ENCODE measurements at places on chromosomes 2 and 18. TPM values are rescaled to one million over a fixed set of nuclear protein-coding genes. Genes with fewer than 3 reads are reported as not detected.
A peak's percentile ranks its signal among the peaks of the same experiment; 100 is the strongest.

GRCh38 chr2:157783245-157783644, 92.9 kb downstream of the ACVR1 start:
- DNase-seq, result no peak

GRCh38 chr2:211447548-211447947, 891.1 kb downstream of the CPS1 start:
- no peak for DNase-seq

GRCh38 chr2:43033466-43034241, 192.8 kb downstream of the ZFP36L2 start:
- no peak for DNase-seq

DNA sequence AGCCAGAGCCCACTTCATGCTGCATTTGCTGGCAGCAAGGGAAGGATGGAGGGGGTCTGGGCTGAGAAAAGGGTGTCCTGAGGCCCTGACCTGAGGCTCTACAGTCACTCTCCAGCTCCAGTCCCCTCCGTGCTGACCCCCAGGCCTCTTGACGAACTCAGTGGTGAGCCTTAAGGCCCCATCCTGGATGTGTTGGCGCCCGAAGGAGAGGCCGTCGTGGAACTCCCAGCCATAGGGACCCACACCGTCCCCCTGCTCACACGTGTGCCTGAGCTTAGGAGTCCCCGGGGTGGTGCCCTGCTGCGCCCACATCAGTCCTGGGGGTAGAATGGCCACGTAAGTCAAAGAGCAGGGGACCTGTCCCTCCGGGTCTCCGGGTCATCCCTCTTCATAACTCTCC, 776 bp downstream of the MOGS start:
- DNase-seq, result peak; percentile 33

DNA sequence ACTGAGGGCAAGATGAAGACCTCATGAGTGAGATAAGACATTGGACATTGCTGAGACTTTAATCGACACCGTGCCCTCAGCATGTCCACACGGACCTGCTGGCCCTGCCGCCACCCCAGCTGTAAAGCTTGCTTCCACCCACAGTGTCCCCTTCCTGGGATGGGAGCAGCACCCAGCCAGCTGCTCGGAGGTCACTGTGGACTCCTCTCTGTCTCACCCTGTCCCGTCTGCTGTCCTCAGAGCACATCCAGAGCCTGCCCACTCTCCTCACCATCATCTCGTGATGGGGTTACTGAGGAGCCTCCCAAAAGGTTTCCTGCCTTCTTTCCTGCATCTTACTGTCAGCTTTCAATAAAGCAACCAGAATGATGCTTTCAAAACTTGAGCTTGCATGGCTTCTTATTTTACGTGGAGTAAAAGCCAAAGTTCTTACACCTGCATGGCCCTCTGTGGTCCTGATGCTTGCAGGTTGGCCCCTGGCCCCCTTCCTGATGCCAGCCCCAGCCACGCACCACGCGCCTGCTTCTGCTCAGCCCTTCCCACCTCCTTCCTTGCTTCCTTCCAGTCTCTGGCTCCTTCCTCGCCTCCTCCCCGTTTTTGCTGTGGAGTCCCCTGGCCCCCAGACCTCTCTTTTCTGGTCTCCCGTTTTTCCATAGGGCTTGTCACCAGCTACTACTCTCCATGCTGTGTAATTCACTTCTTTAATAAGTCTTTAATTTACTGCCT, 67.0 kb downstream of the DGKD start:
- no peak for DNase-seq

GRCh38 chr2:2808551-2809058, 477.5 kb upstream of the MYT1L start:
- DNase-seq, result no peak

GRCh38 chr2:154097833-154098398, 226.2 kb downstream of the GALNT13 start:
- no peak for DNase-seq

DNA sequence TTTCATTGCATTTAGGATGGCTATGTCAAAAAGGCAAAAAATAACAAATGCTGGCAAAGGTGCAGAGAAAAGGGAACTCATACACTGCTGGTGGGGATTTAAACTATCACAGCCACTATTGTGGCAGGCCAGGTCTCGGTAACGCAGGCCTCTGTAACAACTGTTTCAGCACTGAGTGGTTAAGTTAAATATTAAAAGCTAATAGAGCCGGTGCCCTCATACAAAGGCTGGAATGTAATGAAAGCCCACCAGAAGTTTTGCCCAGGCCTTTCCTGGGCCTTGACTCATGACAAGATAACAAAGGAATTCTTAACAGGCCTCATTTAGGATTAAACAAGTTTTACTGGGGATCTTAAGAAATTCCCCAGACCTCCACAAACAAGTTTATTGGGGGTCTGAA, 10.7 kb downstream of the MERTK start:
- no peak for DNase-seq

GRCh38 chr2:241244368-241244767, 55.9 kb downstream of the ANO7 start:
- DNase-seq, result no peak

- DNase-seq, result no peak
Measured at GRCh38 chr2:144426981-144427479, 92.9 kb downstream of the ZEB2 start.

GRCh38 chr18:69840445-69840844, 107.2 kb downstream of the CD226 start:
- DNase-seq, result no peak

The ST6GAL2 gene
- total RNA-seq, result not detected

The SGO2 gene
- total RNA-seq, result 55.3 TPM

The FOXD4L1 gene
- 0.80 TPM for total RNA-seq

The PRKD3 gene
- 174 TPM for total RNA-seq

The COL6A3 gene
- total RNA-seq, result not detected

The DSG4 gene
- not detected for total RNA-seq
